ENCODE measurements at places on chromosomes 2 and 18.

GRCh38 chr2:160667811-160668210 lies 174.2 kb upstream of the RBMS1 start:
- no peak for DNase-seq

GRCh38 chr2:233385489-233386044 lies 31.3 kb downstream of the DGKD start:
- DNase-seq, result no peak

DNA sequence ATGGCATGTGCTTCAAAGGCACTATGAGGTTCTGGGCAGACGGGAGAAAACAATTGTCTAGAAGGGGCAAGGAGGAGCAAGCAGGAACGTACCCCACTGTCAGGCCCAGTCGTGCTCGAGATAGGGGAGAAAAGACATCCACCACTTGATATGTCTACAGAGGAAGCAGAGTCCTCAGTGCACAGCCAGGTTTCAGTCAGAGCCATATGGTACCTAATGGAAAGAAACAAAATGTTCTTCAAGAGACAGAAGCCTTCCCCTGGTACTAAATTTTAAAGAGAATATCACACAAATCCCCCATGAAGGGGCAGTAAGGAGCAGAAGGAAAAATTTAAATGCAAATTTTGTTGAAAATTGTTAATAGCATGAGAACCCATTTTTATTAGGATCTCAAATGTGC lies 21.9 kb downstream of the THUMPD2 start:
- no peak for DNase-seq

- DNase-seq, result peak; percentile 64
Measured at GRCh38 chr2:203327582-203327900, 653 bp upstream of the ABI2 start.

DNA sequence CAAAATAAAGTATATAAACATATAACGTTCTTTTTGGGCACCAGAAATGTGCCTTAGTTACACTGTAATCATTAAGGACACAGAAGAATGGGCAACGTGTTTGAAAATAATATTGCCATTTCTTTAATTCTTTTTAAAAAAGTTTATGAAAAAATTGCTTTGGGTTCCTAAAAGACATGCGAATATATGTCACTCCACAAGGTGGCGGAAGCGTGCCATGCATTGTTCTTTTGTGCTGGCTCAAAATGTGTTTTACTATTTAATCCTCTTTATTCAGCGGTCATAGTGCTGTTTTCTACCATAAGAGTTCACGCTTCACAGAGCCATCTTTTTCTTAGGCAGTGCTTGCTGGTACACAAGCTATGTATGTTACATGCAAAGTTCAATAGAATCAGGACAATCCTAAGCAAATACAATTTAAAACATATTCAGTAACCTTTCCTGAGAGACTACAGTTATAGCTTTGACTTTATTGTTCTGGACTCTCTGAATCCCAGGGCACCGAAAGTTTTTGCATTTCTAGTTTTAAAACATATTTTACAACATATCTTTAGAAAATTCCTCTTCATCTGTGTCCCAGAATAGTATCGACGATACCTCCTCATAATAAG lies 147.8 kb upstream of the ERBB4 start:
- peak; percentile 69 for DNase-seq

DNA sequence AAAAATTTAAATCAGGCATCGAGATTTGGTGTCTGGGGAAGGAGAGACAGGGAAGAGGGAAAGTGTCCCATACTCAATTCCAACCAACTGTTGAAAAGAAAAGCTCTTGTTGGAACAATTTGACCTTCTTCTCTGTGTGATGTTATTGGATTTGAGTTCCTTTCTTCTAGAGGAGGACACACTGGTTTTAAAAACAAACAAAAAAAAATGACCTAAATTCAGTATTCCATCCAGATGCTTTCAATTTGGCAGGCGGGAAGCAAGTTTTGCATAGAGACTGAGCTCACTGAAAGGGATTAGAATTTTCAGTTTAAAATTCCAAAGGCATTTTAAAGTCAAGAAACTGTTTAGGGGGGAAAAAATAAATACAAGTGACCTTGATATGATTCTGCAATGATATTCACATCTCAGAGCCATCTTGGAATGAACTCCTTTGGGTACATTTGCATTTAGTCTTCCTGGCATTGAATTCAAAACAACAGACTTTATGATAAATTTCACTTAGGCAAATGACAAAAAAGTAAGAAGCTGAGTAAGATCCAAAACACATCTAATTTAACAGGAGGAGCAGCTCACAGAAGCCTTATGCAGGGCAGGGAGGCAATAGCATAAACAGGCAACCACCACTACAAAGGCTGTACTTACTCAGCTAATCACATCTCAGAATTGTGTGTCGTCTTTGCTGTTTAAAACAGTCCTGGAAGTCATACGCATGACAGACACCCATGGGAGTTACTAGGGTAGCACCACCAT lies 126.8 kb downstream of the CDH20 start:
- DNase-seq, result no peak

DNA sequence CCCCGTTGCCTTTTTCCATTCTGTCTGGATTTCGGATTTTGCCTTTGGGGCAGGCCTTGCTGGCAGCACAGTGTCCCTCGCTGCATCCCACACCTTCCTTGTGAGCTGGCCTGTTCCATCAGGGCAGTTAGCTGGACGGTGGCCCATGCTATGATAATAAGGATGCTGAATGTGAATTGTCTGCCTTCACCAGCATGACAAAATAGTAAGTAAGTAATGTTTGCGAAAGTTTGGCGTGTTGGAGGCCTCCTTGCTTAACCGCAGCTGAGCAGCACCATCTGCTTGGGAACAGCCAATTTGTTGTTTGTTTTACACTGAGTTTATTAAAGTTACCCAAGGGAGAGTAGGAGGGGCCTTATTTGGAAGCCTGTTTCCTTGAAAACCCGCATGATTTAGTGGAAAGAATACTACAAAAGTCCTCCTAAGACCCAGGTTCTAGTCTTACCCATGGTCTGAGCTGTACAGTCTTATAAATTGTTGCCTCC lies 469.7 kb upstream of the FANCL start:
- peak; percentile 76 for DNase-seq

DNA sequence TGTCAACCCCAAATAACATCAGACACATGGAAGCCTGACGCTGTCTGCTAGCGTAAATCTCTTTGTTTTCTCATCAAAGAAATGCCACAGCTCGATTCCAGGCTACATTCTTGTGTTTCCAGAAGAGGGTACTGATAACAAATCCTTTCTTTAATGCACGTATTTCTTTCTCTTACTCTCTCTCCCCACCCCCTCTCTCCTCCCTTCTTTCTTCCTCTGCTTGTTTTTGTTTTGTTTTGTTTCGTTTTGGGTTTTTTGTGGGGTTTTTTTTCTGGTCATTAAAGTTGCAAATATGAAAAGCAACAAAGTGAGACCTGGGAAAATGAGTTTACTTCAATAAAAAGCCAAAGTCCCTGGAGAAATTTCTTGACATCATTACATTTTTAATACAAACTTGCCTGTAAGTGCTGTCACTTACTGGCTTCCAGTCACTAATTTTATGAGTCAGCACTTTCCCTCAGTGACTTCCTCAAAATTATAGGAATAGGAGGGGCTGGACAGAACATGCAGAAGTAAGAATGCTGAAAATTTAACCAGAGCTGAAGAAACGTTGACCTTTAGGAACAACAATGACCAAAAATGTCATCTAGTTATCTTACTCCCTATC lies 106.7 kb upstream of the NABP1 start:
- no peak for DNase-seq

- no peak for DNase-seq
Measured at GRCh38 chr2:196168181-196168580, 3.2 kb downstream of the STK17B start.
